ENCODE measurements at places on chromosomes 12 and 14. TPM values are rescaled to one million over a fixed set of nuclear protein-coding genes. Genes with fewer than 3 reads are reported as not detected.

NYNRIN gene
- total RNA-seq = 0.21 TPM

RNU4-1 gene
- total RNA-seq = 2,335 TPM

SYT1 gene
- not detected for total RNA-seq

KRT3 gene
- not detected for total RNA-seq

SDR9C7 gene
- total RNA-seq = not detected

ERBB3 gene
- total RNA-seq = 5.9 TPM

PLA2G1B gene
- total RNA-seq = not detected

SERPINA9 gene
- total RNA-seq = not detected

HPD gene
- not detected for total RNA-seq

PRKAG1 gene
- 59.8 TPM for total RNA-seq
